ENCODE measurements at places on chromosomes 12 and 14.

GRCh38 chr12:71581206-71581605, 82.4 kb downstream of the ZFC3H1 start:
- no peak for DNase-seq

DNA sequence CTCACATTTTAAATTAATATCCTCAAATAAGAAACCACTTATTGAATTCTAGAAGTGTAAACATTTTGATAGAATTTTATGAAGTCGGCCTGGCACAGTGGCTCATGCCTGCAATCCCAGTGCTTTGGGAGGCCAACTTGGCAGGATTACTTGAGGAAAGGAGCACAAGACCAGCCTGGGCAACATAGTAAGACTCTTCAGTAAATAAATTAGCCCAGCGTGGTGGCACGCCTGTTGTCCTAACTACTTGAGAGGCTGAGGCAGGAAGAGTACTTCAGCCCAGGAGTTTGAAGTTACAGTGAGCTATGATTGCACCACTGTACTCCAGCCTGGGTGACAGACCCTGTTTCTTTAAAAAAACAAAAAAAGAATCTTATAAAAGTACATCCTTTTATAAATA, 8.9 kb upstream of the ZNF410 start:
- no peak for DNase-seq

GRCh38 chr12:117507548-117507947, 146.1 kb upstream of the NOS1 start:
- DNase-seq: no peak

- DNase-seq: no peak
Measured at GRCh38 chr12:42360747-42361403, 34.9 kb downstream of the PPHLN1 start.

DNA sequence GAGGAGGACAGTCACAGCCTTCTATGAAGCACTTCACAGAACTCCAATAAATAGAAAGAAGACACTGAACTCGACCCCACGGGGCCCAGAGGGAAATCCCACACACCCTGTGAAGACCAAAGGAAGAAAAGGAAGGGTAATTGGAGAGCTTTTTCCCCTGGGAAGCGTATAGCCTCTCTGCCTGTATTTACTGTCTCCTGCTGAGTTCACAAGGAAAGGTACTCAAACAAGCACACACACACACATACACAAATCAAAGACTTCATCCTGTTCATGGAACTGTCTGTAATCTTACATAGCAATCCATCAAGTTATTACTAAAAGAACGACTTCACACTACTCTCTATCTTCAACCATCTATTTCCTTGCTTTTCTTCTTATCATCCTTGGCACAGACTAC, 15.3 kb downstream of the FOXN3 start:
- no peak for DNase-seq

DNA sequence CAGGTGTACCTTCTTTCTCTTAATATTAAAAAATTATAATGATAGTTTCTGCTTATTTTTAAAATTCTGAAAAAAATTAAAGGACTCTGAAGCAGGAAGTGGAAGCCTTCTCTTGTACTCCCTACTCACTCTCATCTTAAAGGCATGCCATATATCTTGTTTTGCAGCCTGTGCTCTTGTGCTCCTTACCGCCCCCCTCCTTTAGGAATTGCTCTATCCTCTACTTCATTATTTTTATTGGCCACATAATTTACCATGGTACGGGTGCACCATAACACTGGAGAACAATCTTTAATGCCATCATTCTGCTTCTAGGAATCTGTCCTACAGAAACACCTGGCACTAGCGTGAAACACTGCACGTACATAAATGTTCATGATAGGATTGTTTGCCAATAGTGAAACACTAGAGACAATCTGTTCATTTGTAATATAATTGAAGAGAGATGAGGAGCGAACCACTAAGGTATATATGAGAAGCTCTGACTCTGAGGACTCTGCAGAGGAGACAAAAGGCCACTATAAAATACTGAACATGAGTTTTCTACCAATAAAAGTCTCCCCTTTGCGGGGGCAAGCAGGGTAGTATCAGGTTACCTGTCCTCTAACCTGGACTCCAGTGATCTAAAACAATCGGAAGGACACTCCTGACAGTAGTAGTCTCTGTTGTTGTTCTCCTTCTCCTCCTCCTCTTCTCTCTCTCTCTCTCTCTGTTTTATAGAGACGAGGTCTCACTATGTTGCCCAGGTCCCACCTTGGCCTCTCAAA, 6.3 kb upstream of the NYNRIN start:
- no peak for DNase-seq

DNA sequence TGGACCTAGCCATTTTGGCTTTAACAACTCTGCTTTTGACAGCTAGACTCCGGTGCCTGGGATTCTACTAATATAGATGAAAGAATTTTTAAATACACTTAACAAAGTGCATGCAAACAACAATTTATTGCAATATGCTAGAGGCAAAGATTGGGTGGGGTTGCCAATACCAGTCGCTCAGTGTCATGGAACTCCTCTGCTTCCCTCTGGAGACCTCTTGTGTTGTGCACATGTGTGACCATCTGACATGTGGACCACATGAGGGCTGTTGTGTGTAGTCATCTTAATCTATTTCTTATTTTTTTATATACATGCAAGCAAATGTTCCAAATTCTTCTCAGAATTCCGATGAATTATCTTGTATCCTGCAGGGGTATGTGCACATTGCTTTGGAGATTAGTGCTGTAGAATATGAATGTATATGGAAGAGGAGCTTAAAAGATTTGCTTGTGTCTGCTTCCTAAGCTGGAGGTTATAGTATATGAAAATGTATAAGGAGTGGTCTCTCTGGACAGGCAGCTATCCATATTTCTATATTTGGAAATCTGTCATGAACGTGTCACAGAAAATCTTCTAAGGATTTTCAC, 24.2 kb upstream of the STXBP6 start:
- DNase-seq: no peak

DNA sequence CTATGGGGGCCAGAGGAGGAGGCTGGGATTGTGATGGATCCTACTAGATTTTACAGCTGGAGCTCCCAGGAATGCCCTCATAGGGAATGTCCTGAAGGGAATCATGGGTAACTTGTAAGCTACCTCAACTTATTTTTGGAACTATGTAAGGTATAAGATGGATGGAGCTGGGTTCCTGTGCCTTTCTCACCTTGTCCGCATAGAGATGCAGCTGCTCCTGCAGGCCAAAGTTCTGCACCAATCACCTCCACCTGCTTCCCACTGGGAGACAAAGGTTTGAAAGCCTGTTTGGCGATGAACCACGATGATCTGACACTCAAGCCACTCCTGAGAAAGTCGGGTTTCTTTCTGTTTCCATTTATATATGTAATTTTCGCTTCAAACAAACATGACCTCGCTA, 648 bp upstream of the AKAP5 start:
- no peak for DNase-seq

- DNase-seq: no peak
Measured at GRCh38 chr12:48423171-48423570, 49.2 kb upstream of the ANP32D start.

GRCh38 chr12:124538194-124539082, 29.0 kb downstream of the NCOR2 start:
- DNase-seq: no peak

- no peak for DNase-seq
Measured at GRCh38 chr12:103392722-103393121, 103.0 kb downstream of the C12orf42 start.
